ENCODE measurements at places on chromosomes 7 and 10.

DNA sequence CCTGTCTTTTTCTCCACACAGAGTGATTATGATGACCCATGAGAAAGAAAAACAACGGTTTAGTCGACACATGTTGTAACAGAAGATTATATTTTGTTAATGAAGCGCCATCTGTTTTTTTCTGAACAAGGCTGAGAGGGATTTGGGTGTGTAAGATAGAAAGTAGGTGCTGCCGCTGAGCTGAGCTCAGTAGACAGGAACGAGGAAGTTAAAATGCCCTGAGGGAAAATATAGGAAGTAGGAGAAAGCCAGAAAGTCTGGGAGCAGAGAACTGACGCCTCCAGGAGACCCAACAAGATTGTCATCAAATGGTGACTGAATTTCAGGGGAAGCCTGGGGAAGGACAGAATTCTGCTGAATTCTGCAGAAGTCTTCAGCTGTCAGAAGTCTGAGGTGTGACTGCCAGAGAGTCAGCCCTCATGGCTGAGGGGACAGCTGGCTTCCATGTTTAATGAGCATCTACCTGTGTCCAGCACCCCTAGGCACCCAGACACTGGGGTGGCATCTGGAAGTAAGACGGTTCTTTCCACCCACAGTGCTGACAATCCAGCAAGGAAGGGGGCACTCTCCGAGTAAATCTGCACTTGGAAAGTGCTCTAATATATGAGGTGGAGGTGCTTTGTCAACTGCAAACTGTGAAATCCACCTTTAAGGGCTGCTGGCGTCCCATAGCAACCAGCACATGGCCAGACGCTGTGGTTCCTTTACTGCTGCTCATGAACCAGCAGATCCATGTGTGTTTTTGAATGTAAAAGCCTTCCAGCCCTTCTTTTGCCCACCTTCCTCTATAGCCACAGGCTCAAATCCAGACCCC is 12.5 kb upstream of the TSPAN15 start:
- no peak for DNase-seq

DNA sequence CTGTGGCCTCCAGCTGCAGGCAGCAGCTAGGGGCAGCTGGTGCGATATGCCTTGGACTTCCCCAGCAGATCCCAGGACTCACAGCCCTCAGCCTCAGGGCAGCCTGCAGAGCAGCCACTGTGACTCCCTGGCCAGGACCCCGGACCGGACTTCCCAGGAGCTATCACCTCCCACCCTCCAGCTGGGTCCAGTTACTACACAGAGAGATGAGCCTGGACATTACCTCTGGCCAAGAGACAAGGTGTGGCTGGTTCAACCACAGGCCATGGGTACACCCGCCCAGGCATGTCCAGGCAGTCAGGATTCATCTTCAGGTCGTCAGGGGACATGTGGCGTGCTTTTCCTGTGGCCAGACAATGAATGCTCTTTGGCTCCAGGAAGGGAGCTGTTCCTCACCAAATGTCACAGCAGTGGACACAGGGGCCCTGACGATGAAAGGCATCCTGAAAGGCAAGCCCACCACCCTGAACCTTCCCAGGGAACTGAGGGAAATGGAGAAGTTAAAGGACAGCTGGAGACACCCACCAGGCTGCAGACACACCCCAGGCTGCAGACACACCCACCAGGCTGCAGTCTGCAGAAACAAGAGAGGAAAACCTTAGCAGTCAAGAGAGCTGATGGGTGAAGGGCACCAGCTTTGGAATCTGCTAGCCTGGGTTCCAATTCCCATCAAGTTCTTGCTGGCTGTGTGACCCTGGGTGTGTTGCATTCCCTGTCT is 25.8 kb upstream of the NANOS1 start:
- DNase-seq: no peak

DNA sequence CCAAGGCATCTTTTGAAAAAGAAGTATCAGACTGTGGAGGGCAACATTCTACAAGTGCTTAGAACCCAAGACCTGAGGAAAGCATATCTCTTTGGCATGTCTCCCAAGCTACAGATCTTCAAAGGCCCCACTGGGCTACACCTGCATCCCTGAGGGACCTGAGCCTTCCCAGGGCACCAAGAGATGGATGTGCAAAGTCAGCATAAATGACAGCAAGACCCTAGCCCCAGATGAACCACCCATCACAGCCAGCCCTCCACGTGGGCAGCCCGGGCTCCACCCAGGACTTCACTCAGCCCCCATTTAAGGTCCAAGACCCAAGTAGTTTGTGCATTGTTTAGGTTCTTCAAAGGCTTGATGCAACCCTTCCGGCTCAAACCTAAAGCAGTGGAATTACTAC is 123.5 kb downstream of the SFMBT2 start:
- DNase-seq: no peak

GRCh38 chr7:13540429-13540828 is 449.0 kb downstream of the ETV1 start:
- no peak for DNase-seq

- no peak for DNase-seq
Measured at GRCh38 chr7:7349156-7349555, 166.8 kb downstream of the C1GALT1 start.

GRCh38 chr10:48594371-48594770 is 10.5 kb downstream of the ARHGAP22 start:
- no peak for DNase-seq

DNA sequence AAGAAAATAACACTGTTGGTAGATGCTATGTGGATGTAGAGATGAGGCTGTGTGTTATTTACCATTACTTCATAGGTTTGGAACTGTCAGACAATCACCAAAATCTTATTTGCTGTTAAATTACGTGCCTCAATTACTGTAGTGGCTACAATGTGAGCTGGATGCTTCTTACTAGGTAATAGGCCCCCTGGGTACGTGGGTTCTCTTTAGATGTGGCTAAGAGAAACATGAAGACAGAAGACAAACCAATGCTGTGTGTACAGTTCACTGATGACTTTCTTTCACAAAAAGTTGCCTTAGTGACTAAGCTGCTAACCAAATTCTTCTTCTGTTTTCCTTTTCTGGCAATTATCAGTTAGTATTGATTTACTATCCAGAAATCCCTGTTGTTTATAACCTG is 144.6 kb downstream of the SEMA3E start:
- DNase-seq: no peak
